ENCODE measurements at places on chromosomes 12 and 14. TPM values are rescaled to one million over a fixed set of nuclear protein-coding genes. Genes with fewer than 3 reads are reported as not detected.

Gene TXNDC16
- total RNA-seq = 9.4 TPM

GRCh38 chr12:51911788-51912711, 4.7 kb downstream of the ACVRL1 start:
- no peaks in the 10 kb centered on the region for H3K4me1 ChIP-seq
- H3K27me3 ChIP-seq = peaks cover 17% of the 10 kb centered on the region
- DNase-seq = no peak

GRCh38 chr12:50006754-50007442, 18.4 kb downstream of the RACGAP1 start:
- DNase-seq = no peak
- H3K27ac ChIP-seq = no peak overlapping the region
- no peaks in the 10 kb centered on the region for H3K27me3 ChIP-seq

GRCh38 chr12:109686523-109686922, 27.1 kb upstream of the FAM222A start:
- H3K27ac ChIP-seq = no peak overlapping the region
- H3K36me3 ChIP-seq = no peaks in the 10 kb centered on the region
- H3K4me3 ChIP-seq = no peak overlapping the region

- no peaks in the 10 kb centered on the region for H3K4me1 ChIP-seq
- H3K27ac ChIP-seq = no peak overlapping the region
- H3K36me3 ChIP-seq = no peaks in the 10 kb centered on the region
Measured at GRCh38 chr14:54342806-54343205, 54.0 kb upstream of the CDKN3 start.

- no peaks in the 10 kb centered on the region for H3K4me1 ChIP-seq
- peaks cover 2% of the 10 kb centered on the region for H3K27me3 ChIP-seq
- H3K36me3 ChIP-seq = no peaks in the 10 kb centered on the region
- H3K4me3 ChIP-seq = no peak overlapping the region
- no peak for DNase-seq
Measured at GRCh38 chr14:76262641-76263040, 110.9 kb downstream of the GPATCH2L start.

DNA sequence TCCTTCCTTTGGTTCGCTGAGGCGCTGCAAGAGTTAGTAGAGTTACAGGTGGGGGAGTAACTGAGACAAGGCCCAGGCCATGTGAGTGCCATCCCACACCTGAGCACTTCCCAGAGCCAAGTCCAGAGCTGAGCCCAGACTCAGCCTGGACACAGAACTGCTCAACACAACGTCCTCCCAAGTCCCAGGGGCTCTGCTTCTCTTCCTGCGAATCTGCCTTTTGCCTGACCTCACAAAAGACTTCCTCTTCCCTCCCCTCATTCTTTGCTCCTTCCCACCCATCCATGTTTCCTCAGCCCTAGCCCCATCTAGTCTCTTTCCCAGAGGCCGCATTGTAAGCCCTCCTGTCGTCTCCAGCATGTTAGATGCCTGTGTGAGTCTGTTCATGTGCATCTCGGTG, 16.6 kb upstream of the MCRS1 start:
- H3K4me1 ChIP-seq = peaks cover 20% of the 10 kb centered on the region
- H3K27ac ChIP-seq = no peak overlapping the region
- H3K36me3 ChIP-seq = no peaks in the 10 kb centered on the region

GRCh38 chr12:20220339-20220738, 148.0 kb upstream of the PDE3A start:
- no peaks in the 10 kb centered on the region for H3K36me3 ChIP-seq
- H3K4me1 ChIP-seq = no peaks in the 10 kb centered on the region
- no peak overlapping the region for H3K4me3 ChIP-seq
- H3K27me3 ChIP-seq = no peaks in the 10 kb centered on the region
